ENCODE measurements at places on chromosomes 7 and 10.

DNA sequence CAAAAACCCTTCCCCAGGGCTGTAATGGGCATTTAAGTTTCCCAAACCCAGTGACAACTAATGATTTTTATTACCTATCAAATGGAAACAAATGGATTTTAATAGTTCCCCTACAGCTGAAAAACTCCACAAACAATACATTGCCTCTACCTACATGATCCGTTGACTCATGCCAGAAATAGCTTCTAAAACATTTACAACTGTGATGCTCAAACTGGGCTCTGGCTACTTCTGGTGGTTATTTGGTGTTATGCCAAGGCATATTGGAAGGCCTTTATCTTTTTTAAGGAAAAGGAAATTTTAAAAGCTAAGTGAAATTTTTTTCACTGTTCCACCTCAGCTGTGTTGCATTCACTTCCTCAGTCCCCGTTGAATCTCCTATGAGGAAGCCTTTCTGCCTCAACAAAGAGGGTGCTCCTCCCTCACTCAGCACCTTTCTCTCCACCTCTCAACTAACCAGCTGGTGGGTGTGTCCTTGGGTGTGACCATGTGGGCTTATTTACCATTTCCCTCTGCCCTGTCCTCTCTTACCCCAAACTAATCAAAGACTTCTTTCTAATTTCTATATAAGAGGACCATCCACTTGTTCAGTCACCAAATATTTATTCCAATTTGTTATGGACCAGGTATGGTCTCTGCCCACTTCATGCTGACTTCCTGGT lies 82.9 kb downstream of the PRTFDC1 start:
- no peak for DNase-seq

DNA sequence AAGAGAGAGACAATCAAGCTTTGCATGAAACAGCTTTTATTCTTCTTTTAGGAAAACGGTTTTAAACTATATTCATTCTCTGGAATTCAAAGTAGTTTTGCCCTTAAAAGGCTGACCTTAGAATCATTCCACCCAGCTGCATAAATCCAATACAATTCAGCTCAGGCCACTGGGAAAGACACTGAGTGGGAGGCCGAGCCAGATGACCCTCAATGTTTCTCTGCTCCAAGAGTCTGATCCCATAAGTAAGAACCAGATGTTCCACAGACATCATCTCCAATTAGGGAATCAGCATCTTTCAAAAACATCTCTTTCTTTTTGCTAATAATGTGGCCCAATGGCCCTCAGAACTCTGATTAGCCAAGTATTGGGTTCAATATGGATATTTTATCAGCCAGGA lies 26.1 kb downstream of the CREB3L2 start:
- DNase-seq, result no peak

DNA sequence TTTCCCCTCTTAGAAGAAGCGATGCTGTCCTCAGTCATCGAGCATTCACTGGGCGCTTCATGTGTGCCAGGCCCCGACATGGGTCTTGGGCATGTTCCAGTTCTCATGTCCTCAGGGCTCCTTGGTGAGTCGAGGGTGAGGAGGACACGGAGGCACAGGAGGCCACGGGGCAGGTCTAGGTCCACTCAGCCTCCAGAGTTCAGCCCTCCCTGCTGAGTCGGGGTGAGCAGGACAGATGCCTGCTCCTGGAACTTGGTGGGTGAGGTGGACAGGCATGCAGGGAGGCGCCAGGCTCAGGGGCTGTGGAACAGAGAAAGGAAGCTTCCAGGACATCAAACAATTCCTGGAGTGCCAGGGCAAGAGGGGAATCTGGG lies 87.4 kb downstream of the BMS1 start:
- DNase-seq, result no peak

- DNase-seq, result no peak
These were observed 11.0 kb downstream of the ZNF713 start for GRCh38 chr7:55898287-55898686.

- no peak for DNase-seq
These were observed 314.8 kb downstream of the HPSE2 start for GRCh38 chr10:98920807-98921206.

DNA sequence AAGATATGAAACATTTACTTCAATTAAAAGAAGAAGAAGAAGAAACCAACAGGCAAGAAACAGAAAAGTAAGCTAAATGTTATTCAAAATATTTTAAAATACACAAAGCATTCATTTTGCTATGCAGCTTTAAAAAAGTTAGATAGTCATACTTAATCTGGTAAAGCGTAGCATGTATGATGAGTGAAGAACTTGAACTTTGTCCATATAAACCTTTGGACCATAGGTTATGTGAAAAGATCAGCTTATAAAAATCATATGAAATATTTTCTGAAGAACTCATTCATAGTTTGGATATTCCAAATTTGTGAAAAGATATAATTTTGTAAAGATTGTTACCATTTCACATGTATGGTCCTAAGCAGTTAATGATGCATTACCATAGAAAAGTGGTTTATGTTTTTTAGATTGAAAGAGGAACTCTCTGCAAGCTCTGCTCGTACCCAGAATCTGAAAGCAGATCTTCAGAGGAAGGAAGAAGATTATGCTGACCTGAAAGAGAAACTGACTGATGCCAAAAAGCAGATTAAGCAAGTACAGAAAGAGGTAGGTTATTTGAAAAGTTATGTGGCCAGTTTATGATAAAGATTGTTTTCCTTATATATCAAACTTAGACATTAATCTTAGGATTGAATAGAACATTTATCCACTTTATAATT lies 37.3 kb downstream of the KIF20B start:
- no peak for DNase-seq

GRCh38 chr10:125442856-125443540 lies 240.0 kb downstream of the TEX36 start:
- no peak for DNase-seq

GRCh38 chr10:124632566-124632965 lies 111.6 kb downstream of the FAM53B start:
- no peak for DNase-seq

GRCh38 chr10:51667678-51668335 lies 31.6 kb downstream of the CSTF2T start:
- no peak for DNase-seq

- DNase-seq, result no peak
These were observed 93.2 kb downstream of the INPP5A start for GRCh38 chr10:132630666-132631337.

- no peak for DNase-seq
These were observed 5.5 kb downstream of the WDR91 start for GRCh38 chr7:135205850-135206249.

DNA sequence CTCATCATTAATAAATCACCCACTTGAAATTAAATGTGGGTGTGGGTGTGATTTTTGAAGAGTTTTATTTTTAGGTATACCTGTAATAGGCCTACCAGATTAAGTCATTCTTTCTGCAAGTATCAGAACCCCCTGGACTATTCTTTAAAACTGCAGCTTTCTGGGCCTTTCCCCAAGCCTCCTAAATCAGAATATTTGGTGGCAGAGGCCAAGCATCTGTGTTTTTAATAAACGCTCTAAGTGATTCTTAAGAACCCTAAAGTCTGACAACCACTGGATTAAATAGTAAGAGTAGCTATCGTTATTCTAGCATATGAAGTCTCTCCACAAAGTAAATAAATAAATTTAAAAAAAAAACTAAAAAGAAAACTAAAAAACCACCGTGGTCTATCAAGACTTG lies 703.0 kb upstream of the NRP1 start:
- DNase-seq, result no peak

DNA sequence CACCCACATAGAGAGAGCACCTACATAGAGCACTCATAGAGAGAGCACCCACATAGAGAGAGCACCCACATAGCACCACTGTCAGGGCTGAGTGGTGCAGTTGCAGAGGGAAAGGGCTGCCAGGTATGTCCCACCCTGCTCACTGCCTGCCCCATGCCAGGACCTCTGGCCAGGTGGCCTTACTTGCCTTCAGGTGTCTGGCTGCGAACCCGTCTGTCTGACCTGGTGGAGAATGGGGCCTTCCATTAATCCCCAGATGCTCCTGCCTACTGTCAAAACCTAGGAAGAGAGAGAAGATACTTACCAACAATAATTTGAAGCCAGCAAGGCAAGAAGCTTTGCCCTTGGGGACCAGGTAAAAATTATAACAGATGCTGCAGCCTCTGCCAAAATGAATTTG lies 51.1 kb downstream of the INSIG1 start:
- no peak for DNase-seq

GRCh38 chr10:96509017-96509641 lies 4.6 kb downstream of the TLL2 start:
- no peak for DNase-seq

GRCh38 chr7:48088559-48089045 lies 463 bp upstream of the UPP1 start:
- no peak for DNase-seq

DNA sequence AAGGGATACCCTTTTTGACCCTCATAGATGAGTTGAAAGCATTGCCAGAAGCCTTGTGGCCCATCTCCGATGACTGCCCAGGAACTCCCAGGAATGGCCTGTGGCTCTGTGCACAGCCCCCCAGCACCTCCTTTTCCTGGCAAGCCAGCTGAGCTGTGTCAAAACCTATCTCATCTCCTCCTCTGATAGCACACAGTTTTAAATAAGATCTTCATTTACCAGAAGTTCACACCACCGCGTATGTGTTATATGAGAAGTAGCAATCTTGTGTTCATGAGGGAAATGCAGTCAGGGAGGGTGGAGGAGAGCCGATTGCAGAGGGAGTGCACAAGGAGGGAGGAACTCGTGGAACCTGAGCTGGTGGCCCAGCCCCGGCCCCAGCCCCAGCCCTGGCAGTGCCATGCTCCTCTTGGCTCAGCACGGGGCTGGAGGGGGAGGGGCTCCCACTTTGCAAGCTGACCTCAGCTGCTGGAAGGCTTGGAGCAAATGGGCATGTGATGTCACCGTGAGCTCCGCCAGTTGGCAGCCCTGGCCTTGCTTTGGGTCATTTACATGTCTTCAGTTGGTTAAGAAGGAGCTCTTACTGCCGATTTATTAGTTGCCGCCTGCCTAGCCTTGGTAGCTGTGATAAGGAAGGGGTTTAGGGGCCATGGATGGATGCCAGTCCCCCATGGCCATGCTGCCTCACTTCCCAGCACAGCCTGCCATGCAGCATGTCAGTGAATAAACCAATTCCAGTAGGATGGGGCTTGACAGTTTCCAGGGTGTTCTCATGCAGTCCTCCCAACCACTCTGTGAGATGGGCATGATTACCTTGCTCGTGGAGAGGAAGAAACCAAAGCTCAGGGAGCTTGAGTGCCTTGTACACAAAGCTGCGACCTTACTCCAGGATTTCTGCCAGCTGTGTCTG lies 20.0 kb downstream of the UNC5B start:
- DNase-seq, result no peak

GRCh38 chr10:30433730-30434272 lies at the start of gene MAP3K8:
Gene MAP3K8 (plus strand): TSS chr10:30434184. CDS start chr10:30438939, 4,755 bp downstream.
- peak; percentile 89 for DNase-seq

DNA sequence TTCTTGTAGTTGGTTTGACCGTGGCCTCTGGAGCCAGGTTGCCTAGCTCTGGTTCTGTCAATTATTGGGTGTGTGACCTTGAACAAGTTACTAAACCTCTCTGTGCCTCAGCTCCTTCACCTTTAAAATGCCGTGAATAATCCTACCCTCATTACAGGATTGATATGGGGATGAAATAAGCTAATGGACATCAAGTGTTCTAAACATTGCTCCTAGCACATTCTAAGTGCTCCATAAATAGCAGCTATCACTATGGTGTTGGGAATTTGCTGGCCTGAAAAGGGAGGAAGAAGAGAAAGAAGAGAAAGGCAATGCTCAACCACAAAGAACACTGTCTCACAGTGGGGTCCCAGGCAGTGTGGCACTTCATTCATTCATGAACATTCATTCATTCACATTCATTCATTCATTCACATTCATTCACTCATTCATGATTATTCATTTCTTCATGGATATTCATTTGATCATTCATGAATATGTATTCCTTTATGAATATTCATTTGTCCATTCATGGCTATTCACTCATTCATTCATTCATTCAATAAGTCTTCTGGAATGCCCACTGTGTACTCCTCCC lies 38.8 kb downstream of the TMEM130 start:
- no peak for DNase-seq

- no peak for DNase-seq
These were observed 38.0 kb upstream of the PCBD1 start for GRCh38 chr10:70926226-70927000.

GRCh38 chr10:103265717-103266329 lies 11.1 kb upstream of the INA start:
- no peak for DNase-seq

All from stimulated activated CD8-positive, alpha-beta memory T cell treated with anti-CD3 and anti-CD28 coated beads, Interleukin-7, amount 100 ng/mL, for 4 hours (primary cell).